Calu3 (cell line): ENCODE measurements at places on chromosomes 12 and 14. TPM values are rescaled to one million over a fixed set of nuclear protein-coding genes. Genes with fewer than 3 reads are reported as not detected.

GRCh38 chr12:57936513-57936883, 4.9 kb upstream of the ATP23 start:
- H3K4me3 ChIP-seq = peak overlapping the region; percentile 84
- DNase-seq = no peak
- H3K36me3 ChIP-seq = peaks cover 17% of the 10 kb centered on the region
- H3K27ac ChIP-seq = peak overlapping the region; percentile 89
- H3K27me3 ChIP-seq = no peaks in the 10 kb centered on the region
- peaks cover 18% of the 10 kb centered on the region for H3K4me1 ChIP-seq

DNA sequence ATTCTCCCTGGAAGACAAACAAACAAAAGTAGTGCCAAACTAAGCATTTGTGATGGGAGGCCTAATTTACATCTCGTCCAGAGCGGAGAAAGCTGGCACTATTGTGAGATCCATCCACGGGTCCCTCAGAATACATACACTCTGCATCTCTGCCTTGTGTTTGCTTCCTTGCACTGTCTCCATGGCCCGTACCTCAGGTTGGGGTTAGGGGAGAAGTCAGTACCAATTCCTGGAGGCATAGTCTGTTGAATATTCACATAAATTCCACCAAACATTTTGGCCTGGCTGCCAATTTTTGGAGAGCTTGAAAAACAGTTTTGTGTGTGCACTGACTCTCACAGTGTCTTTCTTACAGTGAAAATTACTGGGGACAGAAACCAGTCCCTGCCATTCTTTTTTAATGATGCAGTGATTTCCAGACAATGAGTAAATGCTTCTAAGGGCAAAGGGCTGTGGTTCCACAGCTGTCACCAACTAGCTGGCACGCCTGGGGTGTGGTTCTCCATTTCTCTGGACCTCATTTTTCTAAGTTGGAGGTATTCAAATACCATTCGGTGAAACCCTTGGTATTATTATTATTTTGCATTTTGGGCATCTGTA, 119.7 kb upstream of the HIF1A start:
- H3K4me3 ChIP-seq = no peak overlapping the region
- peaks cover 20% of the 10 kb centered on the region for H3K4me1 ChIP-seq
- no peaks in the 10 kb centered on the region for H3K27me3 ChIP-seq

- peaks cover 28% of the 10 kb centered on the region for H3K4me1 ChIP-seq
- no peak overlapping the region for H3K4me3 ChIP-seq
- no peak overlapping the region for H3K27ac ChIP-seq
- no peaks in the 10 kb centered on the region for H3K36me3 ChIP-seq
These were observed 30.4 kb downstream of the ATP2B1 start for GRCh38 chr12:89678225-89678624.

- no peaks in the 10 kb centered on the region for H3K36me3 ChIP-seq
- no peak overlapping the region for H3K4me3 ChIP-seq
- DNase-seq = no peak
- H3K4me1 ChIP-seq = peaks cover 25% of the 10 kb centered on the region
- H3K27me3 ChIP-seq = no peaks in the 10 kb centered on the region
- H3K27ac ChIP-seq = no peak overlapping the region
These were observed 222.5 kb upstream of the GRIP1 start for GRCh38 chr12:66901138-66901932.

DNA sequence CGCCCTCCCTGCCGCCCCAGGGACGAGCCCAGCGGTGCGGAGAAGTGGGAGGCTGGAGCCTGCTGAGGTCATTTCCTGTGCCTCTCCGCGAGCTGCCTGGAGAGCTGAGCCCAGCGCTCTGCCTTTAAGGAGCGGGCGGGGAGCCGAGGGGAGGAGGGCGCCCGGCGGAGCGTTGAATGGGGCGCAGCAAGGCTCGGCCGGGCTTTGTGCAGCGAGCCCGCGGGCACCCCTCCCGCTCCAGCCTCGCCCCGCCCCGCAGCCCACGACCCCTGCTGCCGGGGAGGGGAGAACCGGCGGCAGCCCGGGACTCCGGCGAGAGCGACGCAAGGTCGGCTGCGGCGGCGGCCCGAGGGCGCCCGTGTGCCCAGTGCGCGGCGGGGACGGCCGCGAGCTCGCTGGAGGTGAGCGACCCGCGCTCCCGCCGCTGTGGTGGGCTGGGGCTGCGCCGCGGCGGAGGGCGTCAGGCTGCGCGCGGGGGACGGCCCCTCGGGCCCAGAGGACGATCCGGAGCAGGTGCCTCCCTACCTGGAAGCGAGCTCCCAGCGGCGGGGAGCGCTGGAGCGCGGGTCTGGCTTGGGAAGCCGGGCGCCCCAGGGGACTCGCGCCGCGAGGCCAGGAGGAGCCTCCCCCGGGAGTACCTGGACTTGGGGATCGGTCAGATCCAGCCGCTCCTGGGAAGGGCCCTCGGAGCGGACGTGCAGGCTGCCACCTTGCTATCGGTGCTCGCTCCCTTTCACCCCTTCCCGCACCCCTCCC, at the start of gene PLEKHH1:
TSS of gene PLEKHH1 (plus strand) at position 293 of the 756 bp plus-strand sequence. CDS start 8,578 bp downstream, outside the sequence.
- H3K4me1 ChIP-seq = no peaks in the 10 kb centered on the region
- peak within 1 kb of the TSS; percentile 39 for H3K27ac ChIP-seq
- DNase-seq = peak; percentile 74
- peaks cover 13% of the 10 kb centered on the region for H3K36me3 ChIP-seq
- H3K27me3 ChIP-seq = peaks cover 27% of the 10 kb centered on the region

DNA sequence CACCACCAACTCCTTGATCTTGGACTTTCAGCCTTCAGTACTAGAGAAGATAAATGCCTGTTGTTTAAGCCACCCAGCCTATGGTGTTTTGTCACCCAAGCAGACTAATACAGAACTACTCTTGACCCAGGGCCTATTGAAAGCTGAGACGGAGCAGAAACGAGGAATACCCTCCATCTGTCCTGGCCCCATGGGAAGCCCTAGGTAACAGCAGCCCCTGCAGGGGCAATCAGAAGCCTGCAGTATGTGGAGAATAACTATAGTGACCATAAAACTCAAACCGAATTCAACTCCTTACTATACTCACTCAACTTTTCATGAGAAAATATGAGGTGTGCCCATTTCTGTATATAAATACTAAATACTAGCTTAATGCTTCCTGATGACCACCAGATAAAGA, 307.4 kb downstream of the NUAK1 start:
- H3K36me3 ChIP-seq = no peaks in the 10 kb centered on the region
- H3K27ac ChIP-seq = no peak overlapping the region
- peaks cover 23% of the 10 kb centered on the region for H3K27me3 ChIP-seq
- no peak overlapping the region for H3K4me3 ChIP-seq
- H3K4me1 ChIP-seq = no peaks in the 10 kb centered on the region
- DNase-seq = no peak

DNA sequence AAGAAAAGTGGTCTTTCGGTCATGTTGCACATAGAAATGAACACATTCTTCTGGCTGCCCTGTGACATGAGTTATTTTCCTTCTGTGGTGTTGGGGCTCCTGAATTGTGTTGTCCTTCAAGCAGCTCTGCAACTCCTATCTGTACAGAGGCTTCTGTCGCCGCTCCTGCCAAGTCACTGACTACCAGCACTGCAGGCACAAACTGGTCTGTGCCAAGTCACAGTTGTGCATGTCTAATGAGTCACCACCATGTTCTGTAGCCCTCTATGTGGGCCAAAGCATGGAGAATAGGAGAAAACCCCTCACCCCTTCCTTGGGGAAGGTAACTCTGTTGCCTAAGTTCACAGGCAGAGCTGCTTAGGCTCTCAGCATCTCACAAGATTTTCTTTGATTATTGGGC, 283.3 kb downstream of the RPL10L start:
- H3K4me1 ChIP-seq = no peaks in the 10 kb centered on the region
- H3K4me3 ChIP-seq = no peak overlapping the region
- H3K36me3 ChIP-seq = no peaks in the 10 kb centered on the region
- no peaks in the 10 kb centered on the region for H3K27me3 ChIP-seq
- no peak for DNase-seq

- DNase-seq = no peak
- H3K27ac ChIP-seq = no peak overlapping the region
- no peak overlapping the region for H3K4me3 ChIP-seq
- no peaks in the 10 kb centered on the region for H3K27me3 ChIP-seq
- H3K36me3 ChIP-seq = no peaks in the 10 kb centered on the region
These were observed 223.4 kb downstream of the GLT1D1 start for GRCh38 chr12:129076441-129077320.

DNA sequence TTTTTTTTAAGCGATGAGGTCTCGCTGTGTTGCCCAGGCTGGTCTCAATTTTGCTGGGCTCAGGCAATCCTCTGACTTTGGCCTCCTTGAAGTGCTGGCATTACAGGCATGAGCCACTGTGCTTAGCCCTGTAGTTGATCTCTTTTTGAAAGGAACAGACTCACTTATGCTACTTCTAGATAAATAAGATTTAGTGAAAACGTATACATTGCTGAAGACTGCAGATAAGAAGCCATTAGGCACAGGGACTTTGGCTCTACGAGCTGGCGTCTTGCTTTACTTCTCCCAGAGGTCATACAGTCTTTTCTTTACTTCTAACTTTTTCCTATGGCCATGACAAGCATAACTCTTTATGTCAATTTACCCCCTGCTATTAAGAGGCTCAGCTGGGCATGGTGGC, 9.4 kb downstream of the PTGR2 start:
- H3K4me3 ChIP-seq = no peak overlapping the region
- no peaks in the 10 kb centered on the region for H3K27me3 ChIP-seq
- H3K4me1 ChIP-seq = no peaks in the 10 kb centered on the region
- no peak for DNase-seq
- H3K27ac ChIP-seq = no peak overlapping the region
- no peaks in the 10 kb centered on the region for H3K36me3 ChIP-seq

DNA sequence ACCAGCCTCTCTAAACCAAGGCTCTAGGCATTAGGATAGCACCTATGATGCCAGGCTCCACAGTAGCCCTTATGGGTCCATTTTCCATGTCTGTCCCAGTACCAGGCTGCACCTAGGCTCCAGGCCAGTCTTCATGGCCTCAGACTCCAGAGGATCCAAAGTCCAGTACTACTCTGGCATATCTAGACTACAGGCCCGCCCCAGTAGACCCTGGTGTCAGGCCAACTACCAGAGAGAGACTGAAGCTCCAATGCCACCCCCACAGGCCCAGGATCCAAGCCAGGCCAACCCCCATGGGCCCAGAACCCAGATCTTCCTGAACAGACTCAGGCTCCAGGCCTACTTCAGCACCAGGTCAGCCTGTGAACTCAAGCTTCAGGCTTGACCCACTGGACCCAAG, 287.0 kb downstream of the KCNC2 start:
- no peak overlapping the region for H3K4me3 ChIP-seq
- no peaks in the 10 kb centered on the region for H3K36me3 ChIP-seq
- H3K4me1 ChIP-seq = no peaks in the 10 kb centered on the region
- no peak for DNase-seq
- no peak overlapping the region for H3K27ac ChIP-seq

DNA sequence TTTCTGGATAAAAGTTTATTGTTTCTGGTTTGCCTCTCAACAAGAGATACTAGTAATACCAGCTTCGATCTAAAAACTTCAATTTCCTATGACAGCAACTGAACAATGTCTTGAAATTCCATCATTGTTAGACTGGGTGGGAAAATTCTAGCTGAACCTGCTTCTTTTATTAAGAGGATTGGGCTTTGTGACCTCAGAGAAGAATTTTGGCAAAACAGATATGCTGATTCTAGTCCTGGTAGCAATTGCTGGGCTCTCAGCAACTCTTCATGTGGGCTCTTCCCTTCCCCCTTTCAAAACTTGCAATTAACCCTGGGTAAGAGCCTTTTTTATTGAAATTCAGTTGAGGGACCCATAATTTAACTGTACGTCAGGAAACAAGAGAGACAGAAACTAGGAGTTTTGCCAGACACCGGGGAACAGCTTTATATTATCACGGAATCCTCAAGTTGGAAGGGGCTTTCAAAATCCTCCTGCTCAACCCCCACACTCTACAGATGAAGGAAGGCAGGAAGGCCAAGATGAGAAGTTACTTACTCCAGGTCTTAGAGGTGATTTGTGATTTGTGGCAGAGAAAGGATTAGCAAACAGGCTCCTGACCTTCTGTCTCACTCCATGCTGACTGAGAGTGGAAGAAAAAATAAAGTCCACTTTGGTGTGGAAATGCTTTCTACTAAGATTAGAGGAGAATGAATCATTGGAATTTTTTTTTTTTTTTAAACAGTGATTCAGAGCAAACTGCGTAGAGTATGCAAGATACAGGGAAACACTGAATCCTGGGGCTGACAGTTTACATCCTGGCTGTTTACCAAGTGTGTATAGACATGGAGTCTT, 239.0 kb upstream of the ATP2B1 start:
- H3K4me1 ChIP-seq = peaks cover 58% of the 10 kb centered on the region
- peaks cover 8% of the 10 kb centered on the region for H3K36me3 ChIP-seq
- H3K4me3 ChIP-seq = peak overlapping the region; percentile 36
- H3K27me3 ChIP-seq = no peaks in the 10 kb centered on the region
- DNase-seq = no peak

GRCh38 chr12:89072294-89073026, 279.8 kb downstream of the DUSP6 start:
- no peaks in the 10 kb centered on the region for H3K27me3 ChIP-seq
- H3K4me1 ChIP-seq = peaks cover 48% of the 10 kb centered on the region

- H3K4me3 ChIP-seq = no peak overlapping the region
- no peak for DNase-seq
- peaks cover 10% of the 10 kb centered on the region for H3K27me3 ChIP-seq
- H3K36me3 ChIP-seq = no peaks in the 10 kb centered on the region
These were observed 23.0 kb upstream of the PRKAB1 start for GRCh38 chr12:119644930-119645329.

- no peaks in the 10 kb centered on the region for H3K36me3 ChIP-seq
- no peaks in the 10 kb centered on the region for H3K4me1 ChIP-seq
These were observed 690.7 kb upstream of the TBX3 start for GRCh38 chr12:115374480-115375185.

- H3K27ac ChIP-seq = no peak overlapping the region
- DNase-seq = no peak
- H3K27me3 ChIP-seq = no peaks in the 10 kb centered on the region
- H3K4me3 ChIP-seq = no peak overlapping the region
- H3K36me3 ChIP-seq = no peaks in the 10 kb centered on the region
These were observed 616.6 kb downstream of the CCER1 start for GRCh38 chr12:90338365-90338764.

GRCh38 chr12:85322715-85323114, 42.7 kb downstream of the ALX1 start:
- no peak overlapping the region for H3K27ac ChIP-seq
- no peak for DNase-seq
- no peaks in the 10 kb centered on the region for H3K4me1 ChIP-seq
- no peak overlapping the region for H3K4me3 ChIP-seq

DNA sequence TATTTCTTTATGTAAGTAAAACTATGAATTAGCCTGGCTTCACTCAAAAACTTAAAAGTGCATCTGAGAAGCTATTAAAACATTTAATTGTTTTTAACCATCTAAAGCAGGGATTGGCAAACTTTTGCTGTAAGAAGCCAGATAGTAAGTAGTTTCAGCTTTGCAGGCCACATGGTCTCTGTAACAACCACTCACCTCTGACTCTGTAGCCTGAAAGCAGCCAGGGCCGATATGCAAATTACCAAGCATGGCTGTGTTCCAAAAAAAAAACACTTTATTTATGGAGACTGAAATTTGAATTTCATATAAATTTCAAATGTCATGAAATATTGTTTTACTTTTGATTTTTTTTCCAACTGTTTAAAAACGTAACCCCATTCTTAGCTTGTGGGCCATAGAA, 95.3 kb downstream of the CIT start:
- no peak overlapping the region for H3K4me3 ChIP-seq
- H3K27me3 ChIP-seq = no peaks in the 10 kb centered on the region
- no peaks in the 10 kb centered on the region for H3K36me3 ChIP-seq
- no peak for DNase-seq

- peak overlapping the region; percentile 4 for H3K4me3 ChIP-seq
- peaks cover 27% of the 10 kb centered on the region for H3K36me3 ChIP-seq
- H3K27ac ChIP-seq = peak overlapping the region; percentile 70
- no peaks in the 10 kb centered on the region for H3K27me3 ChIP-seq
- peak; percentile 77 for DNase-seq
- H3K4me1 ChIP-seq = peaks cover 71% of the 10 kb centered on the region
These were observed 27.1 kb downstream of the KRT18 start for GRCh38 chr12:52975820-52976573.

The PFDN5 gene
- 178 and 185 TPM in 2 replicates for total RNA-seq

The TRMT61A gene
- 25.9 and 28.0 TPM in 2 replicates for total RNA-seq

The CLEC2B gene
- total RNA-seq = 0.51 TPM in 1 of 2 replicates, not detected in the other

The KRT74 gene
- not detected in 2 replicates for total RNA-seq

The AKAP3 gene
- 1.5 and 1.6 TPM in 2 replicates for total RNA-seq

The HVCN1 gene
- total RNA-seq = 0.71 and 0.99 TPM in 2 replicates

The ZDHHC22 gene
- not detected in 2 replicates for total RNA-seq
